Activated T-cell treated with anti-CD3 and anti-CD28 coated beads for 24 hours (primary cell): ENCODE measurements at places on chromosomes 11 and 22.

- DNase-seq = no peak
Observed at GRCh38 chr11:86810288-86810687, 9.9 kb downstream of the PRSS23 start.

GRCh38 chr11:126581871-126582648 is 226.6 kb downstream of the ST3GAL4 start:
- no peak for DNase-seq

GRCh38 chr11:26651916-26652315 is 69.9 kb downstream of the SLC5A12 start:
- no peak for DNase-seq

DNA sequence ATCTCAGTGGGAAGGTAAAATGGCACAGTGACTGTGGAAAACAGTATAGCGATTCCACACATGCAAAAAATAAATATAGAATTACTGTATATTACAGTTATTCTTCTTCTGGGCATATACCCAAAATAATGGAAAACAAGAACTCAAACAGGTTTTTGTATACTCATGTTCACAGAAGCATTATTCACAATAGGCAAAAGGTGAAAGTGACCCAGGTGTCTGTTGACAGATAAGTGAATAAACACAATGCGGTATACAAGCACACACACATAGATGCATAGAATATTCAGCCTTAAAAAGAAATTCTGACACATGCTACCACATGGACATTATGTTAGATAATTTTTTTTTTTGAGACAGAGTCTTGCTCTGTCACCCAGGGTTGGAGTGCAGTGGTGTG is 233.0 kb downstream of the SWAP70 start:
- no peak for DNase-seq

DNA sequence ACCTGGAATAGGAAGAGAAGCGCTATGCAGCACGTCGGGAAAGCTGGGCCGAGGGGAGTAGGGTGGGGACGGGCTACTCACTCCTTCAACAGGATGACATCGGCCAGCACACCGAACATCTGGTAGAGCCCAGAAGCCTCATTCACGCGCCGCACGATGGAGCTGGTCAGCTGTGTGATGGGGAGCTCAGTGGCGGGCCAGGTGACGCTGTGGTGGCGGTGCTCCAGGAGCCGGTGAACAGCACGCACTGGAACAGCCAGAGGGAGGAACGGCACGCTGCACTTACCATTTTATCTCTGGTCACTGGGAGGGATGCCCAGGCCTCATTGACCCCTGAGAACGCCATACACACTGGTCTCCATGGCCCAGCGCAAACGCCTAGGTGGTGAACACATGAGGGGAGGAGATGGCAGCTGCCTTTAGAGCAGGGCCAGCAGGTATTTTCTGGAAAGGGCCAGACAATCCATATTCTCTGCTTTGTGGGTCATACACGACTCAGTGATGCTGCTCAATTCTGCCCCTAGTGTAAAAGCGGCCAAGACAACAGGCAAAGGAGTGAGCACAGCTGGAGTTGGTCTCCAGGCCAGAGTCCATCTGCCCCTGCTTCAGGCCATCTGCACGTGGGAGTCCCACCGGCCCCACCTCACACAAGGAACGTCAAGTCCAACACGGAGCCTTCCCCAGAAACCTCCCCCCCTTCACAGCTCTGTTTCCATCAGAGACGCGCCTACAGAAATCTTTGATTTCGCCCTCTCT is 8.8 kb downstream of the FOXRED2 start:
- DNase-seq = no peak
